ENCODE measurements at places on chromosomes 12 and 14.

GRCh38 chr12:45966486-45966885 lies 23.9 kb downstream of the SCAF11 start:
- DNase-seq: no peak

GRCh38 chr12:132271755-132272092 lies 57.7 kb downstream of the GALNT9 start:
- DNase-seq: no peak

GRCh38 chr12:98656289-98657101 lies 11.4 kb downstream of the APAF1 start:
- no peak for DNase-seq

- DNase-seq: no peak
Observed at GRCh38 chr12:115670869-115671268, 606.6 kb downstream of the MED13L start.

DNA sequence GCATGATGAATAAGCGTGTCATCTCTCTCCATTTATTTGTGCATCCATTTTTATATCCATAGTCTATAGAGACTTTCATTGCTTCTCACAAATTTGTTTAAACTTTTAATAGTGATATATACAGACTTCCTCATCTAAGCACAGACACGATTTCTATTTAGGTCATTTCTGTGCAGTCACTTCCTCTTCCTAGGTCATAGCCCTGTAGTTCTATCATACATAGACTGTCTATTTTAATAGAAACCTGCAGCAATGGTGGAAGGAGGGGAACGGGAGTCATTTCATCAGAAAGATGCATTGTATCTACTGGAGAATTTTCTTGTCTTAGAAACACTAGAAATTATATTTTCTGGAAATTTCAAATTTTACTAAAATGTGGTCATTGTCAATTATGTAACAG lies 133.4 kb upstream of the FGD4 start:
- DNase-seq: no peak

Measured in putamen (tissue), 1 donor.